Epithelial cell of proximal tubule (primary cell): ENCODE measurements at places on chromosomes 12 and 14.

GRCh38 chr14:45787167-45787566, 534.2 kb upstream of the MIS18BP1 start:
- DNase-seq: no peak

DNA sequence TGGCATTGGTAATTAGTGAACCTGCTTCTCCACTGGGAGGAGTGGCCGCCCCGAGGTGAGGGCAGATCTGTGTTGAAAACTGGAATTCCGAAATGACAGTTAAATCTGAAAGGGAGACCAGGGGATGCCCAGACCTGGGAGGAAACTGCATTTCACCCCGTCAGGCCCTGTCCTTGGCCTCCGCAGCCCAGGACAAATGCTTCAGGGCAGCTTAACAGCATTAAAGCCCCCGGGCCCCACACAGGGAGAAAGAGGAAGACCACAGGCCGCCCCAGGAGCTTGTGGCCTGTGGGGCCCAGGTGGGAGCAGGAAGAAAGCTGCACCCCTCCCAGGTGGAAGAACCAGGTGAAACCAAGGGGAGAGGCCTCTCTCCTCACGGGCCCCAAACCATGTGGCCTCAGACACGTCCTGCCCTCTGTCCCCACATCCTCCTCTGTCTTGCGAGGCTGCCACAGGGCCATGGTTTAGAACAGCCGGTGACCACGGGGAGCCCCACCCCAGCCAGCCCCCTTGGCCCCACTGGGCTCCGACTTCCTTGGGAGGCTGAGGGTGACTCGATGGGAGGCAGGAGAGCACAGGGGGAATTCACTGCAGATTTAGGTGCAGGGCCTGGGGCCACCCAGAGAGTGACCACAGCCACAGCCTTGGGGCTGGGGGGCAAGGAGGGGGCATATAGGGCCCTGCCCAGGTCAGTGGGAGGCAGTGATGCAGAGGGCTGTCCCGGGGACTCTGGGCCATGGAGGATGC, 265.4 kb downstream of the ADGRD1 start:
- no peak for DNase-seq

- DNase-seq: no peak
These were observed 58.4 kb upstream of the DIO3 start for GRCh38 chr14:101502761-101503392.

GRCh38 chr12:33253178-33253577, 186.4 kb downstream of the SYT10 start:
- DNase-seq: no peak

GRCh38 chr14:28323951-28324741, 442.4 kb upstream of the FOXG1 start:
- no peak for DNase-seq

- DNase-seq: no peak
These were observed 155.9 kb downstream of the ESRRB start for GRCh38 chr14:76531821-76532318.

DNA sequence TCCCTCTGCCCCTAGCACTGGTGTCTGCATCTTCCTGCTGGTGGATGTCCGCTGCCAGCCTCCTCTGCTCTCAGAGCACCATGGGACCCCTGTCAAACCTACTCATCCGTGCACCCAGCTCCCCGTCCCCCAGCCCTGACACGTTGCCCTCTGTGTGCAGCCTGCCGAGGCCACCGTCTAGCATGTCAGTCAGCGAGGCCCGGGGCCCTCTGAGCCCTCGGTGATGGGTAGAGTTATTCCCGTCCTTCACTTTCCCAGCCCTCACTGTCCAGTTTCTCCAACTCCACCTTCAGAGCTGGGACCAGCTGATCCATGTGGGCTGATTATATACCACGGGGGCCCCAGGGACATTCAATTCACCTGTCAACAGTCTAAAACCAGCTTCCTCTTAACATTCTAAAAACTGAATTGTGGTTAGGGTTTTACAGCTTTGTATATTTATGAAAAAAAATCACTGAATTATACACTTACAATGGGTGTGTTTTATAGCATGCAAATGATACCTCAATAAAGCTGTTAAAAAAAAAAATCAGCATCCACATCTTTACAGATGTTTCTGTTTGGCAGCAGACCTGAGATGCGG, 61.3 kb downstream of the CCDC88C start:
- no peak for DNase-seq

GRCh38 chr14:56118611-56119181, 485 bp downstream of the PELI2 start:
- DNase-seq: no peak

- no peak for DNase-seq
These were observed 27.4 kb downstream of the SRRM4 start for GRCh38 chr12:119008691-119009221.

GRCh38 chr14:44945264-44945663, 16.5 kb downstream of the KLHL28 start:
- no peak for DNase-seq

GRCh38 chr12:108816652-108817335, 40.6 kb downstream of the SSH1 start:
- DNase-seq: no peak

DNA sequence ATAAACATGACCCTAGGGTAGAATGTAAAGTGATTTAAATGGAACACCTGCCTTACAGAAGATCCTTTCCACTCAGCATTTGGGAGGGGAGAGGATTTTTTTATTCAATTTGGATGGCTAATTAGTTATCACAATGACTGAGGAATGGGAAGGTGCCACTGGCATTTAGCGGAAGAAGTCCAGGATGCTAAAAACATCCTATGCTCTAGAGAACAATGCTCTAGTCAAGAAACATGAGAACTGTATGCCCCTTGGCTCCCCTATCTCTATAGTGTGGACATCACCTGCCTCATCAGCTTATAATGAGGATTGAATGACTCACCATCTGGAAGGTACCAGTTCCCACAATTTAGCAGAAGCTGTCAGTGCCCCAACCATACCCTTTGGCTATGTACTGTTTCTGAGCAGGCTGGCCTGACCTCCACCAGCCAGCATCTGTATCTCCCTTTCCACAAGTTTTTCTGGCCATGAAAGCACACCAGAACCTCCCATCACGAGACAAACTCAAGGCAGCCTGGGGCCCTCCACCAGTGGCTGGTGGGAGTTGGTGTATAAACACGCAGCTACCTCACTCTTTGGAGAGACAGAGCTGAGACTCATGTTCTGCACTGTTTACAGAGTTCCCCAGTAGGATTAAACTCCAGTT, 109.7 kb upstream of the VASH1 start:
- no peak for DNase-seq

- no peak for DNase-seq
These were observed 117.7 kb downstream of the PRKCH start for GRCh38 chr14:61438860-61439765.

DNA sequence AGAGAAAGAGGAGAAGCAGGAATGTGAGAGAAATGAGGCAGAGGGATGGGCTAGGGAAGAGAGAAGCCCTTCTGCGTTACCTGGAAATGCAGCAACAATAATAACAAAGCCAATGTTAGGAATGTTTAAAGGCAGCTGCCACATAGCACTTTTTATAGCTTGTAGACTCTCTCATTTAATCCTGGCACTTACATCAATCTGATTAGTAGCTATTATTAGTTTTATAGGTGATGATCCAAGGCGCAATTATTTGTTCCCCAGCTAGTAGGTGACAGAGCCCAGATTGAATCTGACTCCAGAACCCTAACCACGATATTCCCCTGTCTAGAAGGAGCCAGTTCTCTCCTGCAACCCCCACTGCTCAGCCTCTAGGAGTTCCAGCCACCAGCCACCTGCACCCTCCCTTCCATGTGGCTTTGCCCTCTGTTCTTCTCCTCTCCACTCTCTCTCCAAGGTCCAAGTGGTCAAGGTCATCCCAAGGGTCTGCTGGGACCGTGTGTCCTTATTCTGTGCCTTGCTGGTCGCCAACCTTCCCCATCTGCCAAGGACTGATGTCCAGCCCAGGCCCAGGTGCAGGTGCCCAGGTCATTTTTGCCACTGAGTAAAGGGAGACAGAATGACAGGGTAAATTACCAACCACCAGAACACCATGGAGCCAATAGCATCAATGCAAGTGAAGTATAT, 29.4 kb upstream of the CIPC start:
- no peak for DNase-seq

DNA sequence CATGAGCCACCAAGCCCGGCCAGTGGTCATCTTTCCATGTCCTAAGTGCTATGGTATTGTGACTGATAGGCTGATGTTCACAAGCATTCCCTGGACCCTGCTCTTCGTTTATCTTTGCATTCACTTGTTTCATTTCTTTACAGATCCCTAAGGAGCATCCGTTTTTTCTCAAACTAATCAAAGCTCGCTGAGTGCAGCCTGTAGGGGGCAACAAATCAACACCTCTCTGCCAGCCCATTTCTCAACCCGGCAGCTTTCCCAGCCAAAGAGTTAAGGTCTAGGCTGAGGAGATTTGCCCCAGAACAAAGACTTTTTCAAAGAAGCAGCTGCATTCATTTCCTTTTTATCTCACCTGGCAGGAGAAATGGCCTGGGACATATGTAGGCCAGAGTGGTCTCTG, 12.1 kb downstream of the SIRT4 start:
- DNase-seq: no peak

- no peak for DNase-seq
These were observed 15.5 kb upstream of the ADGRD1 start for GRCh38 chr12:130938186-130938585.

GRCh38 chr12:25253371-25254068, 2.8 kb upstream of the KRAS start:
- DNase-seq: no peak

DNA sequence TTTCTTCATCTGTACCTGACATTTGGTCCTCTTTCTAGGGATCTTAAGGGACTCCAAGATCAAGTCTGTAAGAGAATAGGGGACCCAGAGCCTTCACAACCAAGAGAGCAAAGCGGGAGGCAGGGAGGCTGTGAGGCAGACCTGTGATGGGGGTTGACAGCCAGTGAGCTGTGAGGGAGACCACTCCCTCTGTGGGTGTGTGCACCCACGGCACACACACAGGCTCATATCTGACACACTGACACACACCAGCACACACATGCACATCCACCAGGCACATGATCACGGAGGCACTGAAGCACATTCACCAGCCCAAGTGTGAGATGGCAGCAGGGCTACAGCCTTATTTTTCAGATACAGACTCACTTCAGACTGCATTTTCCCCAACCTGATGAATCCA, 55.2 kb downstream of the SPTB start:
- no peak for DNase-seq

- no peak for DNase-seq
These were observed 270.9 kb downstream of the CACNA1C start for GRCh38 chr12:2323532-2324255.

DNA sequence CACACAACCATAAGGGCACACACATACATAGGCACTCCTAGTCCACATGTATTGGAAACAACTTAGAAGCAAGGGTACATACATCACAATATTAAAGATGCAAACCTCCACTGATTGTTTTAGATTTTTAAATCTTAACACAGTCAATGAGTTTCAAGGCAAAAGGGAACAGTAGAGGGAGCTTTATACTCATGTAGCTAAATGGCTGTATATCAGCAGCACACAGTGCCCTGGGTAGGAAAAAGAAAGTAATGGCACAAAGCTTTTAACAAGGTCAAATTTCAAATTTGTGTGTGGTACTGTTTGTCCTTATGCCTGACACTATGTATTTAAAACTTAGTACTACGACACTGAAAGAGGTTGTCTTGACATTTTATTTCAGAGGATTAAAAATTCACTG, 262.0 kb downstream of the MED13L start:
- no peak for DNase-seq

- DNase-seq: no peak
These were observed at the start of gene ANKS1B for GRCh38 chr12:99984271-99985128. Gene ANKS1B (minus strand): TSS chr12:99984936. CDS start chr12:99984237, 699 bp downstream.

- peak; percentile 59 for DNase-seq
These were observed 133.8 kb downstream of the SLC2A13 start for GRCh38 chr12:39972119-39972518.

- no peak for DNase-seq
These were observed 2.9 kb downstream of the MYL6 start for GRCh38 chr12:56160894-56161689.

DNA sequence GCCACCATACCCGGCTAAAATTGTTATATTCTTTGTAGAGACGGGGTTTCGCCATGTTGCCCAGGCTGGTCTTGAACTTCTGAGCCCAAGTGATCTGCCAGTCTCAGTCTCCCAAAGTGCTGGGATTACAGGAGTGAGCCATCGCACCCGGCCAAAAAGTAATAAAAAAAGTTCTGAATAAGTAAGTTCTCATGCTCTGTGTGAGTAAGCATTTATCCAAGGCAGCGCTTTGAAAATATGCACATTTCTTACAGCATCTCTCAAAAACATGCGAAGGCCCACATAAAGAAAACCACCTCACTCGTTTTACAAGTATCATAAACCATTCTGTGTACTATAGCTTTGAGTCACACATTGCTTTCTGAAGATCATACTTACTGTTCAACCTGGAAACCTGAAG, 8.6 kb downstream of the GIT2 start:
- no peak for DNase-seq

- no peak for DNase-seq
These were observed 6.4 kb upstream of the NTN4 start for GRCh38 chr12:95796982-95797289.

DNA sequence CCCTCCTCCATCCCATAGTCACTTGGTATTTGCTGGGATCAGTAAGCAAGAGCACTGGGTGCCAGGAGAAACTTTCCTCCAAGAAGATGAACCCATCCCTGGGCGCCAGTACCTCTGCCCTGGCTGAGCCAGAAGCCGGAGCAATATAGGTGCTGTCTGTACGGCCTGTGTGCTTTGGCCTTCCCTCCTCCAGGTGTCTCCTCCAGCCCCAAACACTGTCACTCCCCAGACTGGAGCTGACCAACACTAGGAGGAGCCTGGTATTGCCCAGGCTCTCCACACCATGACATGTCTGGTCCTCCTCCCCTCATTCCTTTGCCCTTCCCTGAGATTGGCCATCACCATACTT, 4.9 kb downstream of the GSTZ1 start:
- DNase-seq: no peak

DNA sequence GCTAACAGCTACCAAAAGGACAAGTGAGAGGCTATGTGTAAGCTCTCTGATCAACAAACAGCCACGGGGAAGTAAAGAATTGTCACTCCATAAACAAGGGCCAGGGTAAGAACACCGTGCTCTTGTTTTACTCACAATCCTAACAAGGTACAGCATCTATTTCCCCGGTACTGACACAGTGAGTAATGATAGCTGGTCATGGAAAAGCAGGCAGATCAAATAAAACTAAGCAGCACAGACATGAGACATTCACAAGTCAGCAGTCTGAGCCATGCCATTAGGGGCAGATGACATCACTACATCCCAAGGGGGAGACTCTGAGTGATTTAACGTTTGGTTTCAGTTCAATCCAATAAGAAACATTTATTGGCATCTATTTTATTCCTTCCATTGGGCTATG, 54.4 kb downstream of the ARL6IP4 start:
- no peak for DNase-seq

DNA sequence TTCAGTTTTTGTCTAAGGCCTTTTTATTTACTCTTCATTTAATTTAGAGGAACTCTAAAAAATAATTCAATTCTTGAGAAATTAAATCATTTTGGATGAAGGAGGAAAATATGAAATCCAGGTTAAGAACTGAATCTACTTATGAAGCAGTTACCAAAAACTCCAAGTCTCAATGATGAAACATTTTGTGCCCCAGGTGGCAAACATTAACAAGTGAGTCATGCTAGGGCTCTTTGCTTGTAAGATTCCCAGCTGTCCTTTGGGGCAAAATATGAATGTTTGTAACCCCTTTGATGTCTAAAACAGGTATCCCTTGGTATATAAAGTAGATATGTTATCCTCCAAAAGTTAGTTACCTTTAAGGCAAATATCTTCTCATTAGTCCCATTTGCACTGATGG, 202.4 kb downstream of the NEDD1 start:
- peak; percentile 35 for DNase-seq
